Karpas-422 (cell line): ENCODE measurements at places on chromosomes 7 and 10. TPM values are rescaled to one million over a fixed set of nuclear protein-coding genes. Genes with fewer than 3 reads are reported as not detected.

- no peak overlapping the region for H3K27ac ChIP-seq
- DNase-seq, result no peak
- no peaks in the 10 kb centered on the region for H3K27me3 ChIP-seq
- no peaks in the 10 kb centered on the region for H3K4me1 ChIP-seq
- no peaks in the 10 kb centered on the region for H3K36me3 ChIP-seq
Measured at GRCh38 chr7:20338285-20338684, 7.6 kb downstream of the ITGB8 start.

The EVX1 gene
- total RNA-seq, result not detected in 2 replicates

DNA sequence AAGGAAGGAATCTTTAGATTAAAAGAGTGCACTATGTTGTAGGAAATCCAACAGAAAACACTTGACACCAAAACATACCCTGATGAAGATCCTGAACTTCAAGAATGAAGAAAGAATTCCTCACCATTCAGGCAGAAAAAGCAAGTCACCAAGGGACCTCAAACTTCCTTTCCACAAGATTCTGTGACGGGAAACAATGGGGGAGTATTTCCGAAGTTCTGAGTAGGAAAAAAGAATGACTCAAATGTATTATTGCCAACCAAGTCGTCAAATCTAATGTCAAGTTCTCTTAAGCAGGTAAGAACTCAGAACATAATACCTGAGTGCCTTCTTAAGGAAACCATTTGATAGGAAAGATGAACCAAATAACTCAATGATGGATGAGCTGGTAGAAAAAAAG, 44.7 kb upstream of the MTURN start:
- H3K27me3 ChIP-seq, result no peaks in the 10 kb centered on the region
- H3K36me3 ChIP-seq, result no peaks in the 10 kb centered on the region
- no peak for DNase-seq
- H3K4me1 ChIP-seq, result peaks cover 13% of the 10 kb centered on the region
- H3K4me3 ChIP-seq, result no peak overlapping the region

The CALHM1 gene
- total RNA-seq, result 0.30 and 0.61 TPM in 2 replicates

DNA sequence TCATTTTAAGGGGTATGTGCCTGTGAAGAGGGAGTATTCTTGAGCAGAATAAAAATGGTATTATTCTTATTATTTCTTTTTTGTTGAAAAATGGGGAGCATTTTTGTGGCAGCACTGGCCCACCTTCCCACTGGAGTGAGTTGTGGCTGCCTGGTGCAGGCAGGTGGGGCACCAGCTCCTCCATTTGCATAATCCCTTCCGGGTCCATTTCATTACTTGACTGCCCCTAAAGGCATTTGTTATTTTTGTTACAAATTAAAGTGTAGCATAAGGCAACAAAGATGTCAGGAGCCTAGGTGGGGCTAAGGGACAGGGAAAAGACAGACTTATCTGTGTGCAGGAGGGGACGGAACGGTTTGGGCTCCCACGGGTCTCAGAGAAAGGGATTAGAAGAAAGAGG, 26.8 kb downstream of the GOLGA7B start:
- no peak for DNase-seq
- no peak overlapping the region for H3K4me3 ChIP-seq
- no peak overlapping the region for H3K27ac ChIP-seq
- no peaks in the 10 kb centered on the region for H3K36me3 ChIP-seq

The NKX2-3 gene
- total RNA-seq, result not detected in 2 replicates

GRCh38 chr7:157796846-157797245, 460.0 kb downstream of the DNAJB6 start:
- DNase-seq, result no peak
- no peaks in the 10 kb centered on the region for H3K36me3 ChIP-seq
- H3K4me3 ChIP-seq, result no peak overlapping the region
- H3K27me3 ChIP-seq, result no peaks in the 10 kb centered on the region

The GNAT3 gene
- 0.26 and 0.43 TPM in 2 replicates for total RNA-seq

- no peaks in the 10 kb centered on the region for H3K27me3 ChIP-seq
- no peak overlapping the region for H3K4me3 ChIP-seq
- H3K4me1 ChIP-seq, result peaks cover 2% of the 10 kb centered on the region
- no peaks in the 10 kb centered on the region for H3K36me3 ChIP-seq
- no peak for DNase-seq
Measured at GRCh38 chr10:71330789-71331404, 11.8 kb downstream of the SLC29A3 start.

DNA sequence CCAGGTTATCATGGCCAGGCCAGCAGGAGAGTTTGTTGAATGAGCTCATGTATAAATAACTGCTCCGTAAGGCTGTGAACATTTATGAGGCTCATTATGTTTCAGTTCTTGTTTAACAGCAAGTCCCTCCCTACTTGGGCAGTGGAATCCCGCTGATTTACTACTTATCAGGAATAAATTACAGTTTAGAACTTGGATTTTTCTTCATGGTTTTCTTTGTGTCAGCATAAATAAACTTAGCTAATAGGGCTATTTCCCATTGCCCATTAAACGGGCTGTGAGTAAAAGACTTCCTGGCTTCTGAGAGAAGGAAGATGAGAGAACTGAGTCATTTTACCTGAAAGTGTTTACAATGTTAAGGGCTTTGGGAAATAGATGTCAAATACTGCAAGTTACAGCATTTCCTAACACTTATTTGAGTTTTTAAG, 701.6 kb upstream of the ANKRD30A start:
- no peaks in the 10 kb centered on the region for H3K27me3 ChIP-seq
- DNase-seq, result no peak
- H3K4me3 ChIP-seq, result no peak overlapping the region
- H3K27ac ChIP-seq, result no peak overlapping the region
- no peaks in the 10 kb centered on the region for H3K36me3 ChIP-seq
